ENCODE measurements at places on chromosomes 5 and 9.

GRCh38 chr9:108517651-108518365 is 338.0 kb downstream of the ACTL7B start:
- no peak for DNase-seq

DNA sequence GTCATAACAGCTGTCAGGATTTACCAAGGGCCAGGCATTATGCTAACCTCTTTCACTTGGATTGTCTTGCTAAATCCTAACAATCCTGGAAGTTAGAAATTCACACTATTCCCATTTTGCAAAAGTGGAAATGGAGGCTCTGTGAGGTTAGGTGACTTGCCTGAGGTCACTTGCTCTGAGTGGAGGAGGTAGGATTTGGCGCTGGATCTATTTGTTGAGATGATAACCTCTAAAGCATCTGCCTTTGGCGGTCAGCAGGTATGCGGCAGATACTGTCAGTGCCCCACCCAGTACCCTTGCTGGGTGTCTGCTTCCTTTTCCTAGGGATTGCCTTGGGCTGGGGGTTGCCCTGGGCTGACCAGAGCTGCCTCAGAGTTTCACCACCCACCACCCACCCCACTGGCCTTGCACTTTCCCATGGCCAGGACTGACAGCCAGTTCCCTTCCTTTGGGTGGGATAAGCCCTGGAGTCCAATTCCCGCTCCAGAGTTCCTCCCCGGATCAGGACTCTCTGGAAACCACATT is 164.8 kb upstream of the MSX2 start:
- DNase-seq: no peak

DNA sequence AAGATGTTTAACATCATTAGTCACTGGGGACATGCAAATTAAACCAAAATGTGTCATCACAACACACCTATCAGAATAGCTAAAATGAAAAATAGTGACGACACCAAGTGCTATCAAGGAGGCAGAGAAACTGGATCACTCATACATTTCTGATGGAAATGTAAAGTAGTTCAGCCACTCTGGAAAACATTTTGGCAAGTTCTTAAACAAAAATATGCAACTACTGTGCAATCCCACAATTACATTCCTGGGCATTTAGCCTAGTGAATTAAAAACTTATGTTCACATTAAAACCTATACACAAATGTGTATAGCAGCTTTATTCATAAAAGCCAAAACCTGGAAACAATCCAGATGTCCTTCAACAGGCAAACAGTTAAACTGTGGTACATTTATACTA is 53.1 kb downstream of the SVEP1 start:
- DNase-seq: no peak

DNA sequence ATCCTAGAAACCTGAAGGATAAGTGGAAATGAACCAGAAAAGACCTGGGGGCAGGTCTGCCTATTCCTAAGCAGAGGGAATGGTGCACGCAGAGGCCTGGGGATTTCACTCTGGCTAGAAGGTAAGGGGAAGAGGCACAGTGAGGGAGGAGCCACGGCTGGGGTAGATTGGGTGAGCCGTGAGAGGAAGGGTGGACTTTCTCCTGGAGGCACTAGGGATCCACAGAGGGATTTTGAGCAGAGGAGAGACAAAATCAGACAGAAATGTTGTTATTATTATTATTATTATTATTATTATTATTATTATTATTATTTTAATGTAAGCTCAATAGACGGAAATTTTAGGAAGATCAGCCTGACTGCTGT is 3.0 kb upstream of the ADGRD2 start:
- DNase-seq: no peak

Measured in hematopoietic multipotent progenitor cell treated with erythropoietin and hydrocortisone succinate and interleukin-3 and kit ligand, for 8 days (in vitro differentiated cells).